Stimulated activated CD4-positive, alpha-beta T cell treated with anti-CD3 and anti-CD28 coated beads, Interleukin-1b, Interleukin-23, amount 100 ng/mL, for 1 hour (primary cell): ENCODE measurements at places on chromosomes 7 and 10.

- no peak for DNase-seq
Measured at GRCh38 chr7:157634401-157635147, 297.8 kb downstream of the DNAJB6 start.

- no peak for DNase-seq
Measured at GRCh38 chr10:81576336-81576735, 298.7 kb upstream of the NRG3 start.

DNA sequence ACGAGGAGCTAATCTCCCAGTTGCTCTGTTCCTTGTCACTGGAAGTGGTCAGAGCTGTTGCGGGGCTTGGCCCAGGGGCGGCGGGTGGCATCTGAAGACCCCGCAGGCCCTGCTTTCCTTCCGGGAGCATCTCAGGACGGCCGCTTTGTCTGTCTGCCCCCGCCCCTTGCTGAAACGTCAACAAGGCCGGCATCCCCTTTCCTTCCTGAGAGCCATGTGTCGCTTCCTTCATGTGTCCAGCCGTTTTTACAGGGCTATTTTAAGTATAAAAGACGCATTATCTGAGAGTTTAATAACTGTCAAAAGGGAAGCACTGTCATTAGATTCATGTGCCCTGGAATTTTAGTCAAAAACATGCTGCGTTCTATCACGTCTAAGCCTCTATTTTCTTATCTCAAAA, 110.4 kb downstream of the CUX1 start:
- DNase-seq, result no peak

DNA sequence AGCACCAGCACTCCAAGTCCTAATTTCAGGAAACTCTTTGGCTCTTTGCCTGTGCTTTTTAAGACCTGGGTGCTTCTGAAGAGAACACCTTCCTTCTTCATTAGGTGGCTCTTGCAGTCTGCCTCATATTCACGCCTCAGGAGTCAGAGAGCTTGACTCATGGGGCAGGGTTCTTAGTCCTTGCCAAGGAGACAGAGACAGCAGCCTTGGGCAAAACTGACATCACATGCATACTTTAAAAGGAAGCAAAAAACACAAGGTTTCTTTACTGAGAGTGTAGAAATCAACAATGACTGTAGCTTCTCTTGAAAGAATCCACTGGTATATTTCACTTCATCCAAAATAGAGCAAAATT, 780.6 kb downstream of the INHBA start:
- no peak for DNase-seq

DNA sequence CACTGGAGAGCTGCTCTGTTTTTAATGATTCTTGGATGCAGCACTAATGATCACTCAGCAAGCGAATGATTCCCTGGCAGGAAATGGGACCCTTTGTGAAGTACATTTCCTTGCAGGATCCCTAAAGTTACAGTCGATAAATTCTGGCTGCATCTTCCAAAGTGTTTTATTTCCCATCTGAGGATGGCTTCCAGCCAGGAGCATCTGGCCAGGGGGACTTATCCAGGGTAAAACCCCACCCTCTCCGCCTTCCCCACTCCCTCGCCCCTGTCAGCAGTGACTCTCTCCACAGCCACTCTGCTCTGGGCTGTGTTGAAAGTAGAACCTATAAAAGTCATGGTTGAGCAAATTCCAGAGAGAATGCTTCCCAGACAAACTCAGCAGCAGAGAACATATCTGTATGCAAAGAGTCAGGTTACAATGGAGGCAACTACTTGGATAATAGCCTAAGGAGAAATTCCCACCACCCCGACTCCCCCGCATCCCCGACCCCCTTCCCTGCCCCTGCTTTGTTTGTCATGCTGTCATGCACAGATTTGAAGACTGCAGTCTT, 111.0 kb upstream of the ANLN start:
- no peak for DNase-seq

DNA sequence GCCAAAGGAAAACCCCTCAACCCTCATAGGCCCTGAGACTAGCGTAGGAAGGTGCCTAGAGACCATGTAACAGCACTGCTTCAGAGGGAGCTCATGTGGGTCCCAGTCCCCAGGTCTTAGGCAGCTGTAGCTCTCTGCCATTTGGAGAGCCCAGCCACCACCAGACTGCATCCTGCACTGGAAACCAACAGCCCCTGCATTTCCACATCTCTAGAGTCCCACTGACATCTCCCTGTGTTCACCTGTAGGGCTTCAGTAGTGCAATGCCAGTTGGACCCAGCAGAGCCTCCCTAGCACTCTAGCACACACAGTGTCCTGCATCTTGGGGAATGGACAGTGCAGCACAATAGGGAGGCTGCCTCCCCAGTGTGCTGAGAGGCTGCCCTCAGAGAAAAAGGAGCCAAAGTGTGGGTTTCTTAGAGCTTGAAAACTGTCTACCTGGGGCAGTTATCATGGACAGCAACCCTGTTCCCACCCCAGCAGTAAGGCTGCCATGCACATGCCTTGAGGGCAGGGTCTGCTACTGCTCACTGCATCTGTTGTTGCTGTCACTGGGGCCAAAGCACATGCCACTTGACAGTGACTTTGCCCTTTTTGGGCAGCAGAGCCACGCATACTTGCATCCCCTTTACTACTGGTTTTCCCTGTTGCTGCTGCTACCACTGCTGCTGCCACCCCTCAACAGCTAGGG, 46.7 kb upstream of the ANTXRL start:
- no peak for DNase-seq

DNA sequence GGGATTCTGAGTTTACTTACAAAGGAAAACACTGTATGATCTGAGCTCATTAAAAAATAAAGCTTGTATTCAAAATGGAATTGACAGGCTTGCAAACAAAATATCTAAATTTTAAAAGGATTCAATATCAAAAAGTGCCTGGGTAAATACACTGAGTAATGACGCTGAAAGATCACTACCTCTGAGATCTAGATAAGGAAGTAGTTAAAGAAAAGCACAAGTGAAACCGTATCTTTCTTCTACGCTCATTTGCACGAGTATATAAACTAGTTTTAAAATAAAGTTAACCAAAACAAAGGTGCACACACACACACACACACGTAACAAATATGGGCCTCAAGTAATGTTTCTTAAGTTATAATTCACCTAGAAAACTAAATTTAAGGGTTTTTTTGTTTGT, 93.4 kb downstream of the SNX13 start:
- DNase-seq, result no peak

DNA sequence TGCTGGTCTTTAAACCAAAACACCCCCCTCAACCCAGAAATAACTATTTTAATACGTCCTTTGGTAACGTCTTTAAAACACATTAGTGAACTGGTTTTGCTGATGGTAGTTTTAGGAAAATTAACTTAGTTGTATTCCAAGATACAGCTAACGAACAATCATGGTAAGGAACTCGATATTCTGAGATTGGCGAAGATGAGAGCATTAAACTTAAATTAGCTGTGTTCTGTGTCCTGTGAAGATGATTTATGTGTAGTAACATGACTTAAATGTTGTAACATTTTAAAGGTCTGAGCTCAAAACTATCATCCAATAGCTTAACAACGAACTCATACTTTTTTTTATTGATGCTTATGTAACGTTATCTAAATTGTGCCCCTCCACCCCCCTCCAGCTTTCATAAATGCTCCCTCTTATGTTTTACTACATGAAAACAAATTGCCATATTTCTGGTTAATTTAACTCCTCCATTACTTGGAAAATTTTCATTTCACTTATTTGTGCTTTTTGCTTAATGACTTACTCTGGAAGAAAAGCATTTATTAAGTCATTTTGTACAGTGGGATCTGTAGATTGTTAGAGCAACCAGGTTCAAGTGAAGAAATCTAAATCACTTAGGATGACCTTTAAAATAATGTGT, 1.7 kb downstream of the SDK1 start:
- DNase-seq, result no peak

GRCh38 chr7:111873963-111874690, 311.8 kb upstream of the IMMP2L start:
- no peak for DNase-seq

GRCh38 chr7:28729281-28729680, 228.8 kb downstream of the TRIL start:
- DNase-seq, result no peak

DNA sequence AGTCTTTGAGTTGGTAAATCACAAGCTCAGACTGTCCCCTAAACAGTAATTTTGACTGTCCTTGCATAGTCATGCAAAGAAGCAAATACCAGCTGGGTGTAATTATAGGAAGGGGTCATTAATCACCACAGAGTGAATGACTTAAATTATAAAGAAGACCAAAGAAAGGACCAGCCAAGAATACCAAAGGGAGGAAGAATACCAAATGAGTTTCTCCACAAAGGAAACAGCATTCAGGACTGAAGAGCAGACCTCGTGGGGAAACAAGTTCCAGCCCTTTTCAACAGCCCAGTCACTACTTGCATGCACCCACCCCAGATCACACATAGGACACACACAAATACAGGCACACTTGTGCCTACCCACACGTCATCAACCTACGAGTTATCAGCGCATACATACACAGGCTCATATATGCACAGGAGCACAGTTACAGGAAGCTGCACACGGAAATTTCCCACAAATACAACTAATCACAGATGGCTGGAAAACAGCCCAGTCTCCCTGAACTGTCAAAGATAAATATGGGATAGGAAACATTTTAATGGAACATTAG, 77.6 kb downstream of the DENND2A start:
- no peak for DNase-seq

- DNase-seq, result no peak
Measured at GRCh38 chr10:77114181-77114821, 523.3 kb downstream of the KCNMA1 start.

DNA sequence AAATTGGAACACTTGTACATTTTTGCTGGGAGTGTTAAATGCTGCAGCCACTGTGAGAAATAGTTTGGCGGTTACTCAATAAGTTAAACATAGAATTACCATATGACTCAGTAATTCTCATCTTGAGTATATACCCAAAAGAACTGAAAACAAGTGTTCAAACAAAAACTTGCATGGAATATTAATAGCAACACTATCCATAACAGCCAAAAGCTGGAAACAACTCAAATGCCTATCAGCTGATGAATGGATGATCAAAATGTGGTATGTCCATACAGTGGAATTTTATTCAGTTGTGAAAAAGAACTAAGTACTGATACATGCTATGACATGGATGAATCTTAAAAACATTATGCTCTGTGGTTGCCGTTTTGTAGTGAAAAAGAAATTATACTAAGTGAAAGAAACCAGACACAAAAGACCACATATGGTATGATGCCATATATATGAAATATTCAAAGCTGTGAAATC, 63.0 kb upstream of the SP4 start:
- no peak for DNase-seq

- no peak for DNase-seq
Measured at GRCh38 chr10:16566202-16566805, 44.6 kb upstream of the C1QL3 start.

DNA sequence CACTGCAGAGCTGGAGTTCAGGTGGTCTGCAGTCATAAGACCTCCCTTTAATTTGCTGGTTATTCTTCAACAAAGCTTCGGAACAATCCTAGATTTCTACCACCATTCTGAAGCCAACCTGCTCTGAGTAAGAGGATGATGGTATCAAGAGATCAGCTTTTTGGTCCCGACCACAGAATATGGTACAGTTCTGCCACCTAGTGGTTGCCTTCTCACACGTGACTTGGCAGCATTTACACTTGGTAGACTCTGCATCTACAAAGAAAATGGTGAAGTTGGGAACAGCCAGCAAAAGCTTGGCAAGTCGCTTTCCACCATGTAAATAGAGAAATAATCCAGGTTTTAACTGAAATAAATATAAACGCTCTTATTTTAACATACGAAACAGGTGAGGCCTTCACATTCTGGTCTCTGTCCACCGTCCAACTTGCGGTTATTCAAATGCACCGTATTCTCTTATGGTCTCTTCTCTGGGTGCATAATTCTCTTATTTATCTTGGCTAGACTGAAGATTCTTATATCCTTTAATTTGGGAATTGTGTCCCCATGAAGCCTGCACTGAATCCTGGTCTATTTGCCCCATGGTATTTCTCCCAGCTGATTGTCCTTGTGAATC, 173.9 kb upstream of the GRM3 start:
- DNase-seq, result no peak

GRCh38 chr7:123343611-123344010, 143.8 kb upstream of the SLC13A1 start:
- DNase-seq, result no peak

DNA sequence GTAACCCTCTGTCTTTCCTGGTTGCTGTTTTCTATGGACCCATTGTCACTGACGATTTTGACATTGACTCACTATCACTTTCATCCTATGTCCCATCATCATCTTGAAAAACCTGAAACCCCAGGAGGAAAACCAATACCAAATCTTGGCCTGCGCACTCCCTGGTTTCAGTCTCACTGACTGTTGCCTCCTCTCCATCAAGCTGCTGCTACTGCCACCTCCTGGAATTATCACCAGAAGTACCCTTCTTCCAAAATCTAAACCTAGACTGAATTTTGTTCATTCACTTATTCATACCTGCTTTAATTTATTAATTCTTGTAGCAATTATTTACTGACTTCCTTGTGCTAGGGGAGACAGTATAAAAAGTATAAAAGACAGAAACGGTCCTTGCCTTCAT, 44.5 kb upstream of the ACBD5 start:
- DNase-seq, result no peak
